ENCODE measurements at places on chromosomes 6 and 20. TPM values are rescaled to one million over a fixed set of nuclear protein-coding genes. Genes with fewer than 3 reads are reported as not detected.

DNA sequence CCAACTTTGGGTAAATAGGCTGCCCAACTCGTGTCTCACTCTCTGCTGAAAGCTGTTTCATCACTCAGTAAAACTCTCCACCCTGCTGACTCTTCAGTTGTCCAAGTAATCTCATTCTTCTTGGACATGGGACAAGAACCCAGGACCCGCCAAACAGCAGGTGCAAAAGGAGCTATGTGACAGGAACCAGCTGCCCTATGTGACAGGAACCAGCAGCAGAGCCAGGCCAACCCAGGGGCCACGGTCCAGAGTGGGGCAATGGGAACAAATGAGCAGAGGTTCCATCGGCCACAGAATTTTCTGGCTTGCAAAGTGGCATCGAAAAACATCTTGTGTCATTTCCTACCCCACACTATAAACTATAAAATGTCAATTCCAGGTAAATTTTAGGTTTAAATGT, 56.5 kb downstream of the MOXD1 start:
- DNase-seq: no peak

DNA sequence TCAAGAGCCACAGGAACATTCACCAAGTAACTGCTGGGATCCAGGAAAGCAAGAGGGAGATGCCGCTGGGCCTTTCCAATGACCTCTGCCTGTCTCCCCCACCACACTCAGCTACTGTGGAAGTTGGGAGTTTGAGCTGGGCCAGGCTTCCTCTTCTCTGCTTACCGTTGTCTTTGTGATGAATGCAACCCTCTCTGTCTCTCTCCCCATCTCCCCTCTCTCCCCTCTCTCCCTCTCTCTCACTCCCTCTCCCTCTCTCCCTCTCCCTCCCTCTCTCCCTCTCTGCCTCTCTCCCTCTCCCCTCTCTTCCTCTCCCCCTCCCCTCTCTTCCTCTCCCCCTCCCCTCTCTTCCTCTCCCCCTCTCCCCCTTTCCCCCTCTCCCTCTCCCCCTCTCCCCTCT, 54.8 kb downstream of the EDN3 start:
- no peak for DNase-seq

- DNase-seq: no peak
Measured at GRCh38 chr6:112206110-112206458, 48.3 kb downstream of the LAMA4 start.

- DNase-seq: no peak
Measured at GRCh38 chr20:59064214-59064722, 21.7 kb upstream of the PRELID3B start.

DNA sequence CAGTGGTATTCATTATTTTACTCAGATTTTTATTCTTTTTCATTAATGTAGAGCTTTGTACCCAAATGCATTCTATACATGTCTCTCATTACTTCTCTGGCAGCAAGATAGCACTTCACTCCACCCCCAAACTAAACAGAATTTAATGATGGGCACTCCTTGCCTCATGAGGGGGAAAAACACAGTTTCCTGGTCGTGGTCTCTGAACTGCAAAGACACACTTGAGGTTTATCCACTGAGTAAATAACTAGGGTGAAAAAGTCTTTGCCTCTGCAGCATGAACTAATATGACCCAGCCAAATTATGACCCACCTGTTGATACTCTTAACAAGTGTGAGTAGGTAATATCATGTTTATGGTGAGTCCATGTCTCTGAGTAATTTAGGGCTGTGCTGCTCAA, 785.2 kb upstream of the FLRT3 start:
- no peak for DNase-seq

DNA sequence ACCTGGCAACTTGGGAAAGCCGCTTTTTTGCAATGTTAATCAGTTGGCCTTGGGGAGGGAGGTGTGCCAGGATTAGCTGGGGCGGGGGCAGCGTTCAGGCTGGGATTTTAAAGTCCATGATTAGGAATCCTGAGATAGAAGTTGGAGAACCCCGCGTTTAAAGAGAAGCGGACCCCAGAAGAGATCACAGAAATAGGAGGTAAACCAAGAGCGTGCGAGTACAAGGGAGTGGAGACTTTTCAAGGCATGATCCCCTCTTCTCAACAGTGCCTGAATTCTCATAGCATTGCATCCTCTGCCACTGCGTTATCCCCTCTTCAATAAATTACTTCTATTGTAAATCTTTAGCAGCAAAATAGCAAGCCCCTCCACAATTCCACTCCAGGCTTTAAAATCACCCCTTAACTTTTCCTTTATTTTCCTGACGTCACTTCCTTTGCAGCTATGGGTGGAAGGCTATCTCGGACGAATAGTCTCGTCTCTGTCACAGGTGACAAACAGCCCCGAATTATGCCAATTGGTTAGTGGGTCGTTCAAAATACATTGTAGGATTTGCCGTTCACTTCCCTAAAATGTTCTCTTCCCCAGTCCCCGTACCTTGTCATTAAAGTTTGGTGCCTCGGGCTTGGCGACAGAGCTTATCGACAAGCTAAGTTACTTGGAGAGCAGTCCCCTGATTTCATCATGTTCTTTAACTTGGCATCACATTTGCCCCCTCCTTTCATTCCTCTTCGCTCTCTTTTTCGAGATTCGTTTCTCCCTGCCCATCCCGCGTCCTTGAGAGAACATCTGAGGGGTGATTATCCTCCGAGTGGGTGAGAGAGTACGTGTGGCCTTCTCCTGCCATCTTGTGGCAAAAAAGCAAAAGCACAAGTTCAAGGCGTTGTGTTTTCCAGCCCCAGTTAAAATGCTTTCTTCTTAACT, 17.1 kb downstream of the OR2B2 start:
- DNase-seq: peak; percentile 88

GRCh38 chr6:123632641-123633040, 4.1 kb downstream of the TRDN start:
- DNase-seq: no peak

- no peak for DNase-seq
Measured at GRCh38 chr6:958488-958887, 265.5 kb upstream of the EXOC2 start.

DNA sequence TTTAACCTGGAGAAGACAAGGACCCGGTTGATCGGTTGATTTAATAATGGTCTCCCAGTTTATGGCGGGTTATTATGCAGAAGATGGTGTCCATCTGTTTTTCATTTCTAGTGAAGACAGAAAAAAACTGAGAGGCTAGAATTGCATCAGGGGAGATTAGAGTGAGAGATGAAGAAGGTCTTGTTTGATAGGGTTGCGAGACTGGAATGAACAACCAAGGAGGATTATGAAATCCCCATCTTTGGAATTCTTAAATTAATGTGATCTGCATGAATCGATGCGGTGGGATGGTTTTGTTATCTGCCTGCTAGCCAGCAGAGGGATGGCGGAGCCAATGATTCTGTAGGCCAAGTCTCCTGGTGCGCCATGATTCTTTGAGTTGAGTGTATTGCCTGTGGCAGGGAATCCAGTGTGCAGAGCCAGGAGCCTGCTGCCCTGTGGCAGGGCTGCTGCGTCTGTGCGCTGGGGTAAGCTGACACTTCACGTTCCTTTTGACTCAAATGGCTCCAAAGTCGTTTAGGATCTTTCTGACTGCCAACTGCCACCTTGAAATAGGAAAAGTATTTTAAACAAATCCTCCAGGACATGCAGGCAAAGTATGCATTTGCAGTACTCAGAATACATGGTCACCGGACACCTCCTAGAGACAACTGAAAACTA, 200.1 kb downstream of the CLIC5 start:
- no peak for DNase-seq

DNA sequence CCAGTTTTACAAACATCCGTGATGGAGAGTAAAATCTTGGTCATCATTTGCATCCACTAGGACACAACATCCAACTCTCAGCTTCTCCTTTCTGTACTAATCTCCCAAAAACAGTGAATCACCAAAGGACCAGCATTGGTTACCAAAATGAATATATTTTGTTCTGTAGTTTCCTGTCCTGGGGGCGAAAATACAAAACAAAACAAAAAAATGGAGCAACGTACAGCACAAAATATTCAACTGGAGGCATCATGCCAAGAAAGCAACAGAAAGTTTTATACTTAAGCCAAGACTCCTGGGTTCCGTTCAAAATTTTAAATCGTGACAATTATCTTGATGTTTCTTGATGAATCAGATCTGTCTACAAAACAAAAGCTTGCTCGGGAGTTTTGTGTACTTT, 126.6 kb upstream of the CCDC28A start:
- peak; percentile 37 for DNase-seq

- no peak for DNase-seq
Measured at GRCh38 chr6:133223452-133224029, 17.6 kb upstream of the EYA4 start.

- DNase-seq: no peak
Measured at GRCh38 chr6:113381959-113382358, 475.2 kb upstream of the MARCKS start.

ZBP1 gene
- 0.11 TPM for polyA plus RNA-seq

DST gene
- polyA plus RNA-seq: 211 TPM

MICB gene
- polyA plus RNA-seq: 1.4 TPM

ROS1 gene
- 0.11 TPM for polyA plus RNA-seq

EDN1 gene
- polyA plus RNA-seq: 4.9 TPM

TRIM10 gene
- polyA plus RNA-seq: 0.28 TPM

BPHL gene
- polyA plus RNA-seq: 74.9 TPM

Data from renal pelvis (tissue), 12 donors.